ENCODE measurements at places on chromosomes 6 and 20. TPM values are rescaled to one million over a fixed set of nuclear protein-coding genes. Genes with fewer than 3 reads are reported as not detected.

Gene SCUBE3
- 4.5 TPM for total RNA-seq

Gene FNDC11
- 1.6 TPM for total RNA-seq

Gene RAET1G
- 0.41 TPM for total RNA-seq

- H3K27me3 ChIP-seq = no peaks in the 10 kb centered on the region
- no peaks in the 10 kb centered on the region for H3K36me3 ChIP-seq
- no peak overlapping the region for H3K27ac ChIP-seq
Observed at GRCh38 chr20:17693444-17694001, 6.2 kb upstream of the BANF2 start.

DNA sequence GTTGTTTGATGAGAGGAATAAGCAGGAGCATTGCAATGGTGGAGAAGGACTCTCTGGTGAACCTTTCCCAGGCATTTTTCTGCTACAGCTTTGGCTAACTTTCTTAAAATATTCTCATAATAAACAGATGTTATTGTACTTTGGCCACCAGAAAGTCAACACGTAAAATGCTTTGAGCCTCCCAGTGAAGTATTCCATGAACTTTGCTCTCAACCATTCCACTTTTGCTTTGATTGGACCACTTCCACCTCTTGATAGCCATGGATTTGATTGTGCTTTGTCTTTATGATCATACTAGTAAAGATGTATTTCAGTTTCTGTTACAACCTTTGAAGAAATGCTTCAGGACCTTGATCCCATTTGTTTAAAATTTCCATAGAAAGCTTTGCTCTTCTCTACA lies 241.1 kb downstream of the TENT5A start:
- H3K27me3 ChIP-seq = no peaks in the 10 kb centered on the region
- no peak overlapping the region for H3K4me3 ChIP-seq
- no peaks in the 10 kb centered on the region for H3K4me1 ChIP-seq

GRCh38 chr6:35089935-35090505 lies 51.1 kb downstream of the TCP11 start:
- H3K36me3 ChIP-seq = peaks cover 2% of the 10 kb centered on the region
- H3K4me1 ChIP-seq = peaks cover 13% of the 10 kb centered on the region
- no peaks in the 10 kb centered on the region for H3K27me3 ChIP-seq
- no peak for DNase-seq
- no peak overlapping the region for H3K4me3 ChIP-seq

DNA sequence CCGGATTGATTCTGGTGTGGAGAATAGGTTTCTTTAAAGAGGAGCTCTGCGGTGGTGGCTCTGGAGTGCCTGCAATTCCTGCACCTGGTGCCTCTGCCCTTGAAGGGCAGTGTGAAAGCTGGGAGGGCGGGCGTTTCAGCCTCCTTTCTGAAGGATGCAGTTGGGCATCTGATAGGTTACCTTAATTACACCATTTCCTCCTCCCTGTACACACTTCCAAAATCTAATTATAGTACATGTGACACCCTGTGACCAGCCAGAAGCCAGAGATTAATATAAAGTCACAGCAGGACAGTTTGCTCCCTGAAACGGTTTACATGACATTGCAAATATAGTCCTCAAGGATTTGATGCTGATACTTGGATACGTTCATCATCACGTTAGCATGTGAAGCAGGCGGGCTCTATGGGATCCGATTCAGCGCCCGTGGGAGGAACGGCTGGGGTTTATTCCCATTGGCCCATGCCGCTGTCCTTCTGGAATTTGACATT lies 548.2 kb downstream of the QKI start:
- H3K27me3 ChIP-seq = no peaks in the 10 kb centered on the region
- no peak overlapping the region for H3K27ac ChIP-seq
- DNase-seq = no peak

- no peak overlapping the region for H3K27ac ChIP-seq
- H3K4me1 ChIP-seq = no peaks in the 10 kb centered on the region
- H3K4me3 ChIP-seq = no peak overlapping the region
- DNase-seq = no peak
- no peaks in the 10 kb centered on the region for H3K27me3 ChIP-seq
Observed at GRCh38 chr6:152769993-152770392, 19.4 kb downstream of the VIP start.

- no peaks in the 10 kb centered on the region for H3K27me3 ChIP-seq
- H3K4me1 ChIP-seq = no peaks in the 10 kb centered on the region
- H3K36me3 ChIP-seq = no peaks in the 10 kb centered on the region
- no peak overlapping the region for H3K4me3 ChIP-seq
- H3K27ac ChIP-seq = no peak overlapping the region
- no peak for DNase-seq
Observed at GRCh38 chr6:78526432-78526831, 340.9 kb upstream of the IRAK1BP1 start.

All from kidney (tissue), 22 donors.